ENCODE measurements at places on chromosomes 12 and 14.

GRCh38 chr14:24849471-24849870, 200.5 kb downstream of the STXBP6 start:
- DNase-seq: no peak

DNA sequence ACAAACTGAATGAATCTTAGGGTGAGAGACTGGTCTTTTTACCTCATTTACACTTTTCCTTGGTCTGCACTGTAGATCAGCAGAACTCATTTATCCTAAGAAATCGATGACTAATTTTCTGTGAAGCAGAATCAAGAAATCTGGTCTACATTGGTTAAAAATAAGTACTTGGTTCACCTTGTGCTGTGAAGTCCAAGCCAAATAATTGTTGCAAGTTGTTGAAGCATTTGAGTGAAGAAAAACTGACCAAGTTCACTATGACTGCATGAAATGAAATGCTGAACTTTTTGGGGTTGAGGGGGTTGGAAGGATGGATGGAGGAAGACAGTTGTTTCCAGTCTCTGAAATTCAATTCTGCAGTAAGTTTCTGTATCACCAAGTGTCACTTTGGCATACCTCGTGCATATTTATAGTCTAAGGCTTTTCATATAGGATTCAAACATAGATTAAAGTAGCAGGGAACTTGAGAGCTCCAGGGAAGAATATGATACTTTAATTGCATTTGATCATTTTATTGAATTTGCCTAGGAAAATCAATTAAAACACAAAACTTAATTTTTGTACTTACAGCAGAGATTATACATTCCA, 75.0 kb downstream of the FAR2 start:
- no peak for DNase-seq

GRCh38 chr12:49838973-49839633, 3.8 kb downstream of the BCDIN3D start:
- peak; percentile 39 for DNase-seq

- DNase-seq: no peak
Measured at GRCh38 chr14:70144046-70144445, 44.7 kb downstream of the SLC8A3 start.

GRCh38 chr12:116662612-116663144, 75.2 kb downstream of the SPRING1 start:
- DNase-seq: peak; percentile 57

DNA sequence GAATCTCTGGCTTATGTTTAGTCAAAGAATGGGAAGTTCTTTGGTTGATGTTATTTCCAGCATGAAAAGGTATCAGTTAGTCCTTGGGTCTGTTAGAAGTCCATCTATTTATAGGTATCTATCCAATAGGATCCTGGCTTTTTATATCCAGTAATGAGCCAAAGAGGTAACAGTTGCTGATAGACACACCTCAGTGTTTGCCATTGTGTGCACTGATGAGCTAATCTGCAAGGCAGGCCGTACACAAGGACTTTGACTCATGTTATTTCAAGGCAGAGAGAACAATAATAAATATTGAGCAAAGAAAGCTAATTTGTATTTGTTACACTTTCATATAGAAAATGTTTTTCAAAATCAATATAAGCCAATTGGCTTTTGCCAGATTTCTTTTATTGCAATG, 56.4 kb downstream of the GLT1D1 start:
- DNase-seq: no peak

GRCh38 chr12:15163030-15163976, 57.9 kb downstream of the RERG start:
- DNase-seq: peak; percentile 12

DNA sequence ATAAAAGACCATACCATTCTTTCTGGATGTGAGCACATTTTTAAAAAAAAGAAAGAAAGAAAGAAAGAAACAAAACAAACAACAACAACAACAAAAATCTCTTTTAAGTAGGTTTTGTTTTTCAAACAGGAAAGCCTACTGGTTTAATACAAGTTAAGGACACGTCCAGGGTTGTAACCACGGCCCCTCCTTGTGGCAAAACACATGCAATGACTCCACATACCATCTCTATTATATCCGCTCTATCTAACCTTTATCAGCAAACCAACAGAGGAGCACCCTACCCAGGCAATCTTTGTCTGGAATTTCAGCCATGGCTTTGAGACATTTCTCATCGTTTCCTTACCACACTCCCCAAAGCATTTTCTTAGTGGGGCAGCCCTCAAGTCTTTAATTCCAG, 360.5 kb upstream of the TMPO start:
- no peak for DNase-seq

GRCh38 chr14:79017561-79017960, 847.4 kb downstream of the NRXN3 start:
- no peak for DNase-seq

- no peak for DNase-seq
Measured at GRCh38 chr14:74648601-74649000, 36.6 kb upstream of the LTBP2 start.

GRCh38 chr12:64293654-64294364, 71.7 kb upstream of the KICS2 start:
- DNase-seq: no peak

- no peak for DNase-seq
Measured at GRCh38 chr12:28974883-28975282, 174.2 kb upstream of the FAR2 start.

GRCh38 chr12:61993734-61994345, 266.4 kb upstream of the USP15 start:
- DNase-seq: peak; percentile 1

GRCh38 chr12:84694116-84694515, 218.5 kb downstream of the SLC6A15 start:
- peak; percentile 8 for DNase-seq

DNA sequence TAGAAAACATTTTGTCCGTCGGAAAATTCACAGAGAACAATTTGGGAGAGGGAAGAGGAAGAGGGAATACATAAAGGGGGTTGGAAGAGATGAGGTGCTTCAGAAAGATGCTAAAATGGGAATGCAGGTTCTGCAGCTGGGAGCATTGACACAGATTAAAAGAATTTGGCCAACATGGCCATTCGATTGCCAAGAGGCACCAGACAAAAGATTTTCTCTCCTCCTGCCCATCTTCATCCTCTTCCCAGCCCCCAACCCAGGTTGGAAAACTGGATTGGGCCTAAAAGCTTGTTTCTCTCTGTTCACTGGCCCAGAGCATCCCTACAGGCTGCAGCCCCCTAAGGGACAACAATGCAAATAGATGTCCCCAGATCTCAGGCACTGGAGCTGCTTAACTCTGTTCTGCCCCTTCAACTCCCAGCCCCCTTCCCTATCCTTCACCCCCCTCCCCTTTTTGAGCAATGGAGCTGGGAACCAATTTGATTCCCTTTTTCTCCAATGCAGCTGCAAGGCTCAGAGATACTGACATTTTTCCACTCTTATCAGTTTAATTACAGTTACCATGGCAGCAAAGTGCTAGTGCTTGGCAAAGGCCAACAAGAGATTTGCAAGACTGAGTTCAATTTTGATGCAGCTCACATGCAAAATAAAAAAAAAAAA, 1.9 kb downstream of the LMO3 start:
- DNase-seq: no peak

DNA sequence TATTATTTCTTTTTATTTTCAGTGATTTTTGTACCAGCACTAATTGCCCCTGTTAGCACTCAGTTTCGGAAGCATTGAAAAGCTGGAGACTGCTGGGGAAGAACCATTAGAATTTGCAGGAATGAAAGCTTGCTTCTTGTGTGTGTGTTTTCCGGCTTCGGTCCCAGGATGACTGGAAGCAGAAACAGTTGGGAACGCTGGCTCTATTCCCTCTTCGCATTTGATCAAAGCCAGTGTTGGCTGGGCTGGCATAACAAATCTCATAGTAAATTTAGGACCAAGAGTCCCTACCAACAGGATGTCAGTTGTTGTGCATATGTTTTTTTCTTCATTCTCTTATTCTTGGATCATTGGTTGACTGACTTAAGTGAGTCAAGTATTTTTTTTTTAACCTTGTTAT, 53.6 kb upstream of the TRAF3 start:
- DNase-seq: no peak

GRCh38 chr12:131090274-131091210, 136.8 kb downstream of the ADGRD1 start:
- DNase-seq: no peak

DNA sequence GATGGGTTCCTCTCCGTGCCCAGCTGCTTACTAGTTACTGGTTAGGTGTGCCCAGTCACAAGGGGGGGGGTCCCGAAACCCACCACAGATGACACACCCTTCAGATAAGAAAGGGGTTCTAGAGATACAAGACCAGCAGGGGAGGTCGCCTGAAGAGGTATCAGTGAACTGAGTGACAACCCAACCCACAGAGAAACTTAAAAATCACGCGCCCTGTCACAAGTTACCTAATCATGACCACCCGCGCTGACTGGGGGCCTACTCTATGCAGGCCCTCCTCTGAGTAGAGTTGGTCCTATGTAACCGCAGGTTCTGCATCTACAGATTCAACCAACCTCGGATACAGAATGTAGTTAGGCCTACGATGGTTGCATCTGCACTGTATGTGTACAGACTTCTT, 210.3 kb upstream of the SFSWAP start:
- no peak for DNase-seq

DNA sequence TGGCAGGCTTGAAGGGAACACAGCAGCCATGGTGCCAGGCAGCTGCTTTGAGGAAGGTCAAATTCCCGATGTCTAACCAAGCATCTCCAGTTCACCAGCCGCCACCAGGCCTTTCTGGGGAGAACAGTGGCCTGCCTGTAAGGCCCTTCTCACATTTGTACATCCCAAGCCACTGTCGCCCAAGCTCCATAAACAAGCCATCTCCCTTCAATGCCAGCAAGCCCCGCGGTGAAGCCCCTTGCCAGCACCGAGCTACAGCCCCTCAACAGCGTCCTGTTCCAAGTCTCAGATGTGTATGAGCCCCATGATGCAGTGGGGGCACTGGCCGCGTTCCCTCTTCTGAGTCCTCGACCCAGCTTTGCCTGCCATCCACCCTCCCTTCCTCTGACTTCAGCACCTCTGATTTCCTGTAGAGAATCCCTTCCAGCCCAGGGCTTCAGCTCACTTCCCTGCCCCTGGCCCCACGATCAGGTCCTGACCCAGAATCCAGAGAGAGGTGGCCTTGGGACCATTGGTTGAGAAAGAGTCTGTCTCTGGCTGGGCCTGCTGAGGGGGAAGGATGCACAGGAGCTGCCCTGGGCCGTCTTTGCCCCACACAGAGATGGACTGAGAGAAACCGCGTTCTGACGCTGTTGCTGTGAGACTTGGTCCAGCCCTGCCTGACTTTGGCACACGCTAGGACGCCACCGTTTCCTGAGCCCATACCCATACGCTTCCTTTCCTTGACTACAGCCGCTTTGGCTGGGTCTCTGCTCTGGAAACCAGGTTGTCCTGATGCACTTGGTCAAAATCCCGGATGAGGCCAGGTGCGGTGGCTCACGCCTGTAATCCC, 1.9 kb upstream of the MMP17 start:
- no peak for DNase-seq

- DNase-seq: no peak
Measured at GRCh38 chr14:70018230-70018629, 139.0 kb downstream of the SMOC1 start.

DNA sequence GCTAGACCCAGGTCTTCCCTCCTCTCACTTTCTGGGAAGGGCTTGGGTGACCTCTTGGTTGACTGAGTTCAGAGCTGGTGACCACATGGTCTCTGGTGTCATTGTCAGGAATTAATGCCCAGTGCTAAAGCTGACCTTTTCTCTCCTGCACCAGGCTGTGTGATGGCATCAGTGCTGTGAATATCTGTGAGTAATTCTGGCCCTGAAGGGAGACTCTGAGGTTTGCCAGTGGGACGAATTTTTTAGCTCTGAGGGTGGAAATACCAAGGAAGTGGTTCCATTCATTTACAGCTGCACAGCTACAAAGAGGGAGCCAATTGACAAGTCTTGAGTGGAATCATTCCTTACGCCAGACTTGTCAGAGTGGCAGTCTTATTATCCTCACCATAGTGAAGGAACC, 6.2 kb upstream of the KRT86 start:
- DNase-seq: peak; percentile 75

DNA sequence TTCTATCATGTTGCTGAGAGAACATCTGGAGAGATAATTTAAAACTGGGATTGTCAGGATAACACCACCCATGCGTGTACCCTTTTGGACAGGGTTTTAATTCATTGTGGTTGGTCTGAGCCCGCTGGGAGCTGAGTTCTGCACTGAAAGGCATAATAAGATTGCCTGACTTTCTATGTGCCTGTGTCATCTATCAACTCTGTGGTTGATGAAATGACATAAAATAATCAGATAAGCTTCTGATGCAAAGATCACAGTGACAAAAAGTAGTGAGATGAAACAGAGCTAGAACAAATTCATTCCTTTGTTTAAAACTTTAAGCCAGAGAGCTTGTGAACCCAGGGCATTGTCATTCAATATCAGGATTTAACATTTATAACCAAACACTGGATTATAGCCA, 98.7 kb downstream of the BBS10 start:
- DNase-seq: no peak

Data from myocyte (in vitro differentiated cells).